ENCODE measurements at places on chromosomes 4 and X.
A peak's percentile ranks its signal among the peaks of the same experiment; 100 is the strongest.

GRCh38 chr4:93772858-93773257, 55.7 kb upstream of the ATOH1 start:
- DNase-seq = no peak

- no peak for DNase-seq
Measured at GRCh38 chr4:37244583-37245390, at the start of gene NWD2. Gene NWD2 (plus strand): TSS chr4:37244743. CDS start chr4:37245068, 325 bp downstream.

- DNase-seq = no peak
Measured at GRCh38 chr4:74659576-74660411, 134.5 kb downstream of the BTC start.

GRCh38 chr4:136768925-136769275, 763.4 kb downstream of the PCDH18 start:
- no peak for DNase-seq

DNA sequence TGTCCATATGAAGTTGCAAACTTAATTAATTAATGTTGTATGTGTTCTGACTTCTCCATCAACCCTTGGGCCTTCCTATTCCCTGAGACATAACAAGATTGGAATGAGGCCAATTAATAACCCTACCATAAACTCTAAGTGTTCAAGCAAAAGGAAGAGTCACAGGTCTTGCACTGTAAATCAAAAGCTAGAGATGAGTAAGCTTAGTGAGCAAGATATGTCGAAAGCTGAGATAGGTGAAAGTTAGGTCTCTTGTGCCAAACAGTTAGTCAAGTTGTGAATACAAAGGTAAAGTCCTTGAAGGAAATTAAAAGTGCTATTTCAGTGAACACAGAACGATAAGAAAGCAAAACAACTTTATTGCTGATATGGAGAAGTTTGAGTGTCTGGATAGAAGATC, 58.2 kb upstream of the GPRIN3 start:
- no peak for DNase-seq

GRCh38 chrX:21735038-21735767, 22.7 kb downstream of the SMPX start:
- no peak for DNase-seq

DNA sequence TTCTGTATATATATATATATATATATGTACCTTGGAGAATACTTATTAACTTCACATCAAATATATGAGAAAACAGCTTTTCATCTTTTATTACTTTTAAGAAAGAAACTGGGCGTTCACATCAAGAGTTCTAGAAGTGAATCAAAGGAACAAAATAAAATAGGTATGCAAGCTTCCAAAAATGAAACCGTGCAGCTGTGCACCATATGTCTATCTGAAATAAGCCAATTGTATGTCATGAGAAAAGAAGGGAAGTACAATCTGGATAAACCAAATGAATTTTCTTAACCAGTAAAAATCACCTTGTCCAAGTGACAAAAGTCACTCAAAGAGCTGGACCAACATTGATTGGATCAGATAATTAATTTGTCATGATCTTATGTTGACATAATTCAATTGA, 405.4 kb upstream of the TECRL start:
- no peak for DNase-seq

DNA sequence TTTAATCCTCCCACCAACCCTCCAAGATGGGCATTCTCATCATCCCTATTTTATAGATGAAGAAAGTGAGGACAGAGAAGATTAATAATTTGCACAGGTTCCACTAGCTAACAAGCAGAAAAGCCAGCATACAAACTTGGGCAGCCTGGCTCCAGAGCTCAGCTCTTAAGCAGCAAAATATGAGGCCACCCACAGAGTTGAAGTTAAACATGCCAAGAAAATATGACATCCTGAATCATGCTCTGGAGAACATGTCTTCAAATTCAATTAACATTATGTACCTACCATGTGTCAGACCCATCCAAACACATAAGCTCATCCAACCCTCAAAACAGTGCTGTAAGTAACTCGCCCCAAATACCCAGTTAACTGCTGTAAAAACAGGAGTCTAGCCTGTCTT, 33.9 kb downstream of the USP46 start:
- no peak for DNase-seq

GRCh38 chr4:69750346-69750745, 10.1 kb downstream of the SULT1B1 start:
- no peak for DNase-seq

DNA sequence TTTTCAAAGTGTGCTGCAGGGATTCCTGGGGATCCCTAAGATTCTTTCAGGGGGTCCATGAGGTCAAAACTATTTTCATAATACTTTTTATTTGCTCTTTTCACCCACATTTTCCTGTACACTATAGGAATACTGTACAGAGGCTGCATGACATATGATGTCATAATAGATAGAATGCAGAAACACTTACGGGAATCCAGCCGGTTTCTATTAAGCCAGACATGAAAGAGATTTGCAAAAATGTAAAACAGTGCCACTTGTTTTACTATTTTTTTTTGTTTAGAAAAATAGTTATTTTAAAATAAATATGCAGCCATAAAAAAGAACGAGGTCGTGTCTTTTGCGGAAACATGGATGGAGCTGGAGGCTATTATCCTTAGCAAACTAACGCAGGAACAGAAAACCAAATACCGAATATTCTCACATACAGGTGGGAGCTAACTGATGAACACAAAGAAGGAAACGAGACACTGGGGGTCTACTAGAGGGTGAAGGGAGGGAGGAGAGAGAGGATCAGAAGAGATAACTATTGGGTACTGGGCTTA, 5.0 kb downstream of the ZFX start:
- no peak for DNase-seq

- no peak for DNase-seq
Measured at GRCh38 chr4:16779028-16779675, 119.3 kb downstream of the LDB2 start.

DNA sequence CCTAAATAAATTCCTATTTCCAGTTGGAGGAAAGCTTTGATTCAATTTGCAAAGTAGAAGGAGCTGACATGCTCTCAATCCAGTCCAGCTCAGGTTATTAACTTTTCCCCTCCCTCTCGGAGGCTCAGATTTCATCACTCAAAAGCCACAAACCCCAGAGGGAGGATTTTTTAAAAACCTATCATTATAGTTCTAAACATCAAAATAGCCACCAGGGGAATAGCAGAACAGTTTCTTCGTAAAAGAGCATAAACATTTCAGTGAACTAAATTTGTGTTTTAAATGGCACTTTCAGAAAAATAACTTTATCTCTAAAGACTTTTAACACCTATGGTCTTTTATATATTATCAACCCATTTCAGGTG, 8.8 kb downstream of the GPRIN3 start:
- DNase-seq = peak; percentile 43

- DNase-seq = peak; percentile 31
Measured at GRCh38 chr4:37803348-37803973, 23.0 kb upstream of the PGM2 start.

DNA sequence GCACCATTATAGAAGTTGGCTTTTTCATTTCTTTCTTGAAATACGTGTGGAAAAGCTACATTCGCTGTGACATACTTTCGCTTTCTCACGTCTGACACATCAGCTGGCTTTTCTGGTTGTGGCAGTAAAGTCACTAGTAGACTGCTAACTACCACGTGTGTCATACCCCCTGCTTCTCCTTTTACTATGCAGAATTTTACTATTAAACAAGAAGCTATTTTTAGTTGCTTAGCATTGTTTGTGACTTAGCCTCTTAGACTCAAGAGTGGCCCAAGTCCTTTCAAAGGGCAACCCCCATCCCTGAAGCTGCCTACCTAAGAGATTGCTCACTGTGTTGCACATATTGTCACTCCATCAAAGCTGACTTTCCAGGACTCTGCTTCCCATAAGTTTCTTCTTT, 2.1 kb upstream of the IL2 start:
- no peak for DNase-seq

DNA sequence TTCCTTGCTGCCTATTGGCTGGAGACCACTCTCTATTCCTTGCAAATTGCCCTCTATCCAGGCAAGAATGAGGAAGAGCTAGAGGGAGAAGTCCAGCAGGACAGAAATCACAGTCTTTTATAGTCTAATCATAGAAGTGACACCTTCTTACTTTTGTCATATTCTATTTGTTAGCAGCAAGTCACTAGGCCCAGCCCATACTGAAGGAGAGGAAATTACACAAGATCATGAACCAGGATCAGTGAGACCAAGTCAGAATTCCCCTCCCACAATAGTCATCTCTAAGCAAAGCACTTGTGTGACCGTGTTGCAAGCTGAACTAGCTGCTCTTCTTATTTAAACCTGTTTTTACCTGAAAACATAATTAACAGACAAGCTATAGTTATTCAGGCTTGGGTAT, 317.7 kb downstream of the INPP4B start:
- DNase-seq = no peak

DNA sequence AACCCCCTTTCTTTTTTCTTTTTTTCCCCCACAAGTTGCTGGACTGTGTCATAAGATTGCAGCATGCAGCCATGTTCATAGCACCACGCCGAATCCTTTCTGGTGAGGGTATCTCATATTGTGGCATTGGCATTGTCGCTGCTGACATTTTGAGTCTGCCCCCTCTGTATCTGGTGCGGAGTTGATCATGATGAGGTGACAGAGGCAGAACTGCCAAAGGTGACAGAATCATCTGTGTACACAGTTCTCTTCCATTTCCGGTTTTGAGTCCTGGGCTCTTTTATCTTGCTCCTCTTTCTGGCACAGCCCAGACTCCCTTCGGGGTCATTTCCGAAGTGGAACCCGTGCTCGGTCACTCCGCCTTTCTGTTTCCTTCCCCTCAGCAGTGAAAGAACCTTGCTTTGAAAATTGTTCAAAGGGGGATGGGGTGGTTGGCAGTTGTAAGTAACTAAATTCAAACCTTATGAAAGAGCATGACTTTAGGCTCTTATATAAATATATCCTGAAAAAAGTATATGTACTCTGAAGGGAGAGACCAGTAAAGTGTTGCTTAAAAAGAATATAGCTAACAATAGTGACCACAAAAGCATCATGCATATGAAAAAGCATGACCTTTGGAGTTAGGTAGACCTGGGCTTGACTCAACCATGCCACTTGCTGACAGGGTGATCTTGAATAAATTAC, 55.0 kb upstream of the BMP2K start:
- DNase-seq = no peak

- DNase-seq = no peak
Measured at GRCh38 chr4:114400531-114400930, 198.1 kb upstream of the UGT8 start.

- no peak for DNase-seq
Measured at GRCh38 chr4:108068442-108068841, 78.8 kb downstream of the HADH start.

DNA sequence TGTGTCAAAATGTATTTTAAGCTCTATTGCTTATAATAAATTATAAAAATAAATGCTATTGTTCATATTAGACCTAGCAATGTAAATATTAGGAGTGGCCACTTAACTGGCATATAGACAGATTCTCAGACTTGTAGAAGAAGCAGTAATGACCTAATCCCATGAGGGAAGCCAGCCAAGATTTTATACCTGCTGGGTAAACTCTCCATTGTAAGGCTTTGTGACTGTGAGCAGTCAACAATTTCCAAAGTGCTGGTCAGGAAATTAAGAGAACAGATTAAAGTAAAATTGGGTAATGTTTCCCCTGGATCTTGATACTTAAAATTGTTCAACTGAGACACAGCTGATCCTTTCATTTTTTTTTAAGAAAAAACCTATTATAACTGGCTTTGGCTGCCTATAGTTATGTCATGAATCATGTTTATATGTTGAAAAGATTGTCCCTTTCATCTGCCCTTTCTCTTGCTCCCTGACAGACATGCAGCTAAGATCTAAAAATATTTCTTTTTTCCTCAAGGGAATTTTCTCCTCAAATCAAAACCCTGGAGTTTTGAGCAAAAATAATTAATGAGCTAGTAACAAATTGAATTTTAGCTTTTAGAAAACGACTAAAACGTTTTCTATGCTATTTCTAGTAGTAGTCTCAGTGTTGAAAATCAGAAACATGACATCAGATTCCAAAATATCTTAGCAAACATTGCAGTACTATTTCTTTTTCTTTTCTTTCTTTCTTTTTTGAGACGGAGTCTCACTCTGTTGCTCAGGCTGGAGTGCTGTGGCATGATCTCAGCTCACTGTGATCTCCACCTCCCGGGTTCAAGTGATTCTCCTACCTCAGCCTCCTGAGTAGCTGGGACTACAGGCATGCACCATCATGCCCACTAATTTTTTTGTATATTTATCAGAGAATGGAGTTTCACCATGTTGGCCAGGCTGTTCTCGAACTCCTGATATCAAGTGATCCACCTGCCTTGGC, 77.9 kb downstream of the ADGRL3 start:
- DNase-seq = peak; percentile 31

DNA sequence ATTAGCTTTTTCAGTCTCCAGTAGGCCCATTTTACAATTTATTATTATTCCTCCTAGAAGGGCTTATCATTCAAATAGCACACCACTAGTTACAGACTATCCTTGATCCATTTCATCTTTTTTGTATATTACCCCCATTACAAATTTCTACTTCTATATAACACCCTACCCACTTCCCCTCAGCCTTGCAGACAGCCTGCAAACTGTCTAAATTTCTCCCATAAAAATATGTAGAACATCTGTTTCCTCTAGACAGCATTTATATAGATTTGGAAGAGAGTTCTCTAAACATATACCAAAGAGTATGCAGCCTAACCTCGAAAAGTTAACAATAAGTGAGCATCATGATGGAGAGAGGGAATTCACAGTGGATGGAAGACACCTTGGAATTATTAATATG, 30.8 kb downstream of the COMMD8 start:
- DNase-seq = no peak

- no peak for DNase-seq
Measured at GRCh38 chr4:184845367-184846021, 19.7 kb upstream of the ACSL1 start.

DNA sequence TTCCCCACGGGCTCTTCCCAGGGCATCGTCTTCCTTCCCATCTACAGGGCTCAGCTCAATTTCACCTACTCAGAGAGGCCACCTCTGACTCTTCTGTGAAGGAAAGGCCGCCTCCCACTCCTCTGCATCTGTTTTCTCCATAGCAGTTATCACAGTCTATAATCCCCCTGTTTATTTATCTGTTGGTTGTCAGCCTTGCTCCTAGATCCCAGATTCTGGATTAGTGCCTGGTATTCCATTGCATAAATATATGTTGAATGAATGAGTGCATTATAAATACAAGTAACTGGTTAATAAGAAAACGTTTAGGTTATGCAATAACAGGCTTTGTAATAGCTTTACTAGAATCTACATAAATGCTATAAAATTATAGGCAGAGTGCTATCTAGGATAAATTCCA, 52.9 kb downstream of the NSG1 start:
- no peak for DNase-seq

- no peak for DNase-seq
Measured at GRCh38 chrX:17860179-17860780, 818 bp downstream of the RAI2 start.

- no peak for DNase-seq
Measured at GRCh38 chr4:147160908-147161513, 215.3 kb upstream of the TTC29 start.

GRCh38 chrX:15948318-15948660, 93.7 kb upstream of the AP1S2 start:
- DNase-seq = no peak

- no peak for DNase-seq
Measured at GRCh38 chrX:86154553-86154952, 6.3 kb downstream of the DACH2 start.

All from NCI-H187 treated with DMSO at 0.1 percent for 48 hours (cell line).